HT1080 (cell line): ENCODE measurements at places on chromosomes 7 and 10. TPM values are rescaled to one million over a fixed set of nuclear protein-coding genes. Genes with fewer than 3 reads are reported as not detected.
A peak's percentile ranks its signal among the peaks of the same experiment; 100 is the strongest.

DNA sequence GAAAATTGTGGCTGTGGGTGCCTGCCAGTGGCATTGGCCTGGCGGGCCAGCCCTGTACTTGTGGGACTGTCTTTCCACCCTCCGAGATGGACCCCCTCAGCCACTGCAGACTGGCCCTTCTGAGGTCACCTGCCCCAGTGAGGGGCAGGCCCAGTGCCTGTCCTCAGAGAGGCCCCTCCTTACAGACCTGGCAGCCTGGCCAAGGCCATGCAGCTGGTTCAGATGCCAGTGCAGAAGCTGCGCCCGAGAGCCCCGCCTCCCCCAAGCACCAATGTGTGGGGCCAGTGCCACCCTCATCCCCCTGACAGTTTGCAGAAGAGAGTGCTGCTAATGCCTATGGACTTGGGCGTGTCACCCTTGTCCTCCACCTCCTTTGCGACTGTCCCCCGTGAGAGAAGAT lies 10.0 kb downstream of the ZNF316 start:
- no peak for DNase-seq

DNA sequence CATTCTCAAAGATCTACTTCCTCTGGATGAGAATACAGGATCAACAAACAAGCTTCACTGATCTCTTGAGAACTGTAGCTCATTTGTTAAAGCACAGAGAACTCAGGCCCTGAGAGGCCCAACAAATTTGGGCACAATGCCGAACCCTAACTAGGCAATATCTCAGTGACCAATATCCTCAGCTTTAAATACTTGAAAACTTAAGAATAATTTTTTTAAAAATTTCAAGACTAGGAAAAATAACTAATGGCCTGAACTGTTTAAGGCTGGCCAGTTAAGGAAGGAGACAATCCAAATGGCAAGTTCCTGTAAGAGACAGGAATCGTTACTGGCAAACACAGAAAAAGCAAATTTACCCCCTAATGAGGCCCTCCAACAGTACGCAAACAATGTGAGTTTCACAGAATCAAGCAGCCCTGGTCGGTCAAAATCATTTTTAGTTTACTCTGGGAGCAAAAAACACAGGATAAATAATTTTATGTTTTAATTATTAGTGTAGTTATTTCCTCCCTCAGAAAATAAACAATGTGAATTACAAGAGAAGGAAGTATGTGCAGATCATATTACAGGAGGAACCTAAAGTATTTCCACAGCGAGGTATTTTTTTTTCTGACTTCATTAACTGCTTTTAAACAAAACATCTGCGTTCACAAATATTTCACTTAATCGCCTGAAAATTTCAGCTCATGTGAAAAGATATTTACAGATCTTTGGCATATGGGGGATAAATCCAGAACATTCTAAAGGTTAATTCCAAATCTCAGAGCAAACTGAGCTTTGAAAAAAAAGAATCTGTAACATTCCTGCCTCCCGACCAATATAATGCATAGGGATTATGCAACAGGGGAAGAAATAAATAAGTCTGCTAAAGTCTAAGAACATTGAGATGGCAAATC lies 39.5 kb downstream of the NT5C2 start:
- DNase-seq: no peak

GRCh38 chr10:108230478-108231170 lies 1066.1 kb upstream of the SORCS1 start:
- no peak for DNase-seq

GRCh38 chr10:37860494-37861190 lies 3.2 kb upstream of the ZNF248 start:
- DNase-seq: peak; percentile 49

Gene UCN3
- total RNA-seq: not detected in 2 replicates

- DNase-seq: no peak
These were observed 242.2 kb upstream of the GRB10 start for GRCh38 chr7:51024867-51025266.

GRCh38 chr10:29689001-29689400 lies 54.2 kb upstream of the SVIL start:
- DNase-seq: peak; percentile 91

Gene CRYGN
- total RNA-seq: not detected in 2 replicates

GRCh38 chr10:71078454-71079145 lies 133.8 kb upstream of the UNC5B start:
- DNase-seq: no peak

GRCh38 chr10:33510206-33510605 lies 175.7 kb upstream of the NRP1 start:
- no peak for DNase-seq

- peak; percentile 48 for DNase-seq
These were observed 33.4 kb downstream of the CCDC6 start for GRCh38 chr10:59872892-59873463.

GRCh38 chr7:149790146-149790548 lies 16.8 kb upstream of the ZNF467 start:
- DNase-seq: no peak

Gene SLC18A3
- not detected in 2 replicates for total RNA-seq

GRCh38 chr10:70743430-70743788 lies 41.8 kb downstream of the TBATA start:
- DNase-seq: no peak

GRCh38 chr10:35699848-35700486 lies 57.9 kb upstream of the FZD8 start:
- no peak for DNase-seq

- DNase-seq: no peak
These were observed 209.4 kb downstream of the LRMDA start for GRCh38 chr10:75640803-75641202.

DNA sequence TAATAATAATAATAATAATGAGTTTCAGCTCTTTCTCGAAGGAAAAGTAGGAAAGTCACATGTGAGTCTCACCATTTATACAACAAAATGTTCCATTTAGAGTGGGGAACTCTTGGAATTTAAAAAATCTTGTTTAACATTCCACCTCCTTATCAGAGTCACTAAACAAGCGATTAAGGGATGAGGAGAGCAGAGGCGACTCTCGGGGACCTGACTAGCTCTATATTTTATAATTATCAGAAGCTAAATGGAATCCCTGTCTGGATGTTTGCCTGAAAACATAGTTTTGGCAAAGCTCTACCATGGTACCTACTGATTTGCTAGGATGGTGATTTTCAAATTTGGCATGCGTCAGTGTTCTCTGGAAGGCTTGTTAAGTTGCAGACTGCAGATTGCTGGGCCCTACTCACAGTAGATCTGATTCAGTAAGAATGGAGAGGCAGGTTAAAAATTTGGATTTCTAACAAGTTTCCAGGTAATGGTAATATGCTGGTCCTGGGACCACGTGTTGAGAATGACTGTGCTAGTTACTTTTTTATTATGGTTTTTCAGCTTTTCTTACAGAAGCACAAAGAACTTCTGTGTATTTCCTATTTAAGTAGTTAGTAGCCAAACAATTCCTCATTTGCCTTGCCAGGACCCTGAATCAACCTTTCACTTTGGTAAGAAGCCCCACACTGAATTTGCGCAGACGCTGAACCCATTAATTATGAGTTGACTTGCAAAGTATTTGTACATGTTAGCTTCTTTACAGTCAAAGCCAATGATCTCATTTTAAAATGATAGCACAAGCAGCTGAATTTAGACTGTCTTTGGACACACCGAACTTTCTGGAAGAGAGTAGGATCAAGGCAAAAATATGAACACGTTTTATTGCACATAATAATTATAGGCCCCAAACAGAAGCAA lies 39.5 kb downstream of the CPED1 start:
- DNase-seq: no peak

DNA sequence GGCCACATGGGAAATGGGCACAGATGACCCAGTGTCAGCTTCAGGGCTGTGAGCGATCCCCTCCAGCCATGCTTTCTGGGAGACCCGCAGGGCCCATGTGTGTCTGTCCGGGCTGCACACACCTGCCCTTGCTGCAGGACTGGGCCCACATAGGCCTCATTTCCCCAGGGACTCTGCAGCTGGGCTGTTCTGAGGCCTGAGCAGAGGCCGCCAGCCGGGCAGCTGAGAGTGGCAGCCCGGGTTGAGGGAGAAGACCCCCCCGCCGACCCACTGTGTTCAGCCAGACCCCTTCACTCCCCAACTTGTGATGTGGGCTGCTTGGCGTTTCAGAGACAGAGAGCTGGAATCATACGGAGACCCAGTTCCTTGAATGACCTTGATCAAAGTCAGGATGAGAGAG lies 50.1 kb upstream of the DPYSL4 start:
- DNase-seq: no peak

DNA sequence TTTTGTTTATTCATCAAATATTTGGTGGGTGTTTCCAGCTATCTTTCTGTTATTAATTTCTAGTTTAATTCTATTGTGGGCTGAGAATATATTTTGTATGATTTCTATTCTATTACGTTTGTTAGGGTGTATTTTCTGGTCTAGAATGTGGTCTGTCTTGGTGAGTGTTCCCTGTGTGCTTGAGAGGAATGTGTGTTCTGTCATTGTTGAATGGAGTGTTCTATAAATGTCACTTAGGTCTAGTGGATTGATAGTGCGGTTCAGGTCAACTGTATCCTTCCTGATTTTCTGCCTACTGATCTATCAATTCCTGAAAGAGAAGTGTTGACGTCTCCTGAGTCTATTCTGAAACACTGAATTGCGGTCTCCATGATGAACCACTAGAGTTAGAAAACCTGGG lies 8.5 kb downstream of the HTRA1 start:
- DNase-seq: no peak

GRCh38 chr7:77913977-77914607 lies 115.5 kb downstream of the PHTF2 start:
- DNase-seq: no peak

GRCh38 chr10:1358147-1358546 lies 302.0 kb downstream of the WDR37 start:
- no peak for DNase-seq

GRCh38 chr7:159020987-159021386 lies 123.7 kb downstream of the VIPR2 start:
- no peak for DNase-seq

DNA sequence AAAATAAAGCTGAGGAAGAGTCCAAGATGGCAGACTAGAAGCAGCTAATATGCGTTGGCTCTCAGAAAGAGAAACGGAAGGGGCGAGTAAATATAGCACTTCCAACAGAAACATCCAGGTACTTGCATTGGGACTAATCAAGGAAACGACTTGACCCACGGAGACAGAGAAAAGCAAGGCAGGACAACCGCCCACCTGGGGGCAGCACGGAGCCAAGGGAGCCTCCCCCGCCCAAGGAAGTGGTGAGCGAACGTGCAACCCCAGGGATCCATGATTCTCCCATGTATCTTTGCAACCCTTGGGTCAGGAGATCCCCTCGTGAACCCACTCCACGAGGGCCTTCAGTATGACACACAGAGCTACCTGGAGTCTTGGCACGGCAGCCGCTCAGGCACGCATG lies 45.4 kb upstream of the GRM3 start:
- DNase-seq: peak; percentile 43

DNA sequence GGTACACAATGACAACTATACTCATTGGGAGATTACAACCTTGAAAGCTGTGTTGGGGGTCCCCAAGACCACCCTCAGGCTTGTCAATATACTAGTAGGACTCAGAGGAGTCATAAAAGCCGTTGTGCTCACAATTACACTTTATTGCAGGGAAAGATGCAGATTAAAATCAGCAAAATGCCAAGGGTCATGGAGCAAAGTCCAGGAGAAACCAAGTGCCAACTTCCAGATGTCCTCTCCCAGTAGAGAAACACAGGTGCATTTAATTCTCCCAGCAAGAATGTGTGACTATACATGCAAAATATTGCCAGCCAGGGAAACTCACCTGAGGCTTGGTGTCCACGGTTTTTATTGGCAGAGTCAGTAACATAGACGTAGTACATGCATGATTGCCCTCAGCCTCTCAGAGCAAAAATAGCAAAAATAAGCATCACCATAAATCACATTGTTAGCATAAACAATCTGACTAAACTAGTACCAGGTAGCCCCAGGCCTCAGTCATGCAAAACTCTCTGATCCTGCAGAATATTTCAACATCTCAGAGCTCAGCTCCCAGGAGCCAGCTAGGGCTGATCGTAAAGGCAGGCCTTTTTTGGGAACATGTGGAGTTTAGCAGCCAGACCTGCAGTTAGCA lies 50.7 kb downstream of the VIM start:
- DNase-seq: no peak

DNA sequence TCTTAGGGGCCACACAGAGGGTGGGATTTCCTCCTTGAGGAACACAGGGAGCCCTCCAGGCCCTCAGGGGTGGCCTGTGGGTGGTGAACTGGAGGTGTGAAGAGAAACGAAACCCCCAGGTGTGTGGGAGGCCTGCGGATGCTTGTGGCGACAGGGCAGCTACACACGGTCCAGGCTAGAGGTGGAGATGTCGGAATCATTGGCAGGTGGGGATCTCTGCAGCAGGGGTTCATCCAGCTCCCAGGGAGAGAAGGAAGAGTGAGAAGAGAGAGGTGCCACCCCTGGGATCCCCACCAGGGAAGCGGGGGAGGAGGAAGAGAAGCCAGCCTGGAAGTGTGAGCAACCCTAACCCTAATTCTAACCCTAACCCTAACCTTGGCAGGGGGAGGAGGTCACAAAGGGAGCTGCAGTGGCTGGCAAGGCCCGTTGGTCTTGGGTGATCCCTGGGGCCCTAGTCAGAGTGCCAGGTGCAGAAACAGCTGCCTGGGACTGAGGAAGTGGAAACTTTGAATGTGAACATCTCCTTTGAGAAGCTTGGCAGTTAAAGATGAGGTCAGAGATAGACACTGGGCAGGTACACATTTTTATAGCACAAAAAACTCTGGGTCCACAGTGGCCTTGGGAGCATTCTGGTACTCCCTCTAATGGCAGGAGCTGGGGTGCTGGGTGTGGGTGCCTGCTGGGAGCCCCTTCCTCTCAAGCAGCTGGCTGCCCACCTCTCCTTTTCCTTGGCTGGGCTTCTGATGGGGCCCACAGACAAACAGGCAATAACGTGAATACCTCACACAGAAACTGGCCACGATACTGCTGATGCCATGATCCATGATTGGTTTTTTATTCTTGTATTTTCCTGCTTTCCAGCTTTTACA lies 6.8 kb upstream of the AEBP1 start:
- DNase-seq: no peak

Gene PLEKHS1
- total RNA-seq: not detected in 2 replicates

- DNase-seq: no peak
These were observed 53.5 kb upstream of the AGBL3 start for GRCh38 chr7:134932707-134933370.

DNA sequence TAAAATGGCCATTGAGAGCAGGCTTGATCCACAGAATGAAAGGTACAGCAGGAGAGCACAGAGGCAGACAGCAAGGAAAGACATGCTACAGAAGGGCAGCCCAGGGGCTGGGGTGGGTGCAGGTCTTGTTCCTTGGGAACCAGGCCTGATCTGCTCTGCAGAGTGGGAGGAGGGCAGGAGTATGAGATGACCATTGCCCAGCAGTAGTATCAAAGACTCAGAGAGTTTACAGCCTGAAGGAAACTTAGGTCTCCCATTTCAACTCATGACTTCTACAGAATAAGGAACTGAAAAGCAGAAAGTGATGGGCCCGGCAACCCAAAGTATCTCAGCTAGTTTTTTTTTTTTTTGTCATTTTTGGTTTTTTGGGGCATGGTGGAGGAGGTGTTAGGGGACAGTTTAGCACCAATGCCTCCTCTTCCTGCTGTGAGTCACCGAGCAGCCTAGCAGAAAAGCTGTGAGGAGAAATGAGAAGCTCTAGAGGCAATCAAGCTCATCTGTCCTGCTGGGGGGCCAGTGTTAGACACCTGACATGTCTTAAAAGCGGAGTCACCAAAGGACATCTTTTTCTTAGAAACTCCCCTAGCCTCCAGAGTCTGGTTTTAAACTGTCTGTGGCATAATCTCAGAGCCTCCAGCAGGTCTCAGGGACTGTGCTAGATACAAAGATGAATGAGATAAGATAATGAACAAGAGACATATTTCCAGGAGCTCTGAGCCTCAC lies 34.3 kb upstream of the HERPUD2 start:
- DNase-seq: no peak
